CD8-positive, alpha-beta memory T cell (primary cell): ENCODE measurements at places on chromosomes 4 and X. TPM values are rescaled to one million over a fixed set of nuclear protein-coding genes. Genes with fewer than 3 reads are reported as not detected.

- no peak overlapping the region for H3K27ac ChIP-seq
- no peaks in the 10 kb centered on the region for H3K36me3 ChIP-seq
- no peak for DNase-seq
These were observed 240.1 kb upstream of the NOCT start for GRCh38 chr4:138775489-138775888.

SCML2 gene
- 3.3 TPM for total RNA-seq

DNA sequence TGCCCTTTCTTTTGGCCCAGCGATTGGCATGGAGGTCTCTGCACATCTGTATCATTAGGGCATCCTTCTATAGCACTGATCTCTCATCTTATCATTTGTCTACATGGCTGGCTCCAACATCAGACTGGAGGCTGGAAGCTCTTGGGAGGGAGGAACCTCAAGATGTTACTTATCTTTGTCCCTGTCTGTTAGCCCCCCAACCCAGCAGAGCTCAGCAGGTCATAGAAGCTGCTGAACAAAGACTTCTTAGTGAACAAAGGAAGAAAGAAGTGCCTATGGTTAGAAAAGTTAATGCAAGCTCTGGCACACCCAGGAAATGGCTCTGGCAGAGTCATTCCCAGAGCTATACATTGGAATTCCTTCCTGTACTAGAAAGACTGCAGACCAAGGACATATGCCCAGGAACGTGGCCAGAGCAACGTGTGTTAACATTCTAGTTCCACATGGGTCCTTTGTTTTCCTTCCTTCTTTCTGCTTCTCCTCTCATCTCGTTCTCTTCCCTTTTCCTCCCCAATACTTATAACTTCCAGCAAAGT, 74.0 kb downstream of the SEL1L3 start:
- H3K4me3 ChIP-seq = no peak overlapping the region
- no peak overlapping the region for H3K27ac ChIP-seq
- H3K27me3 ChIP-seq = no peaks in the 10 kb centered on the region
- DNase-seq = no peak
- no peaks in the 10 kb centered on the region for H3K4me1 ChIP-seq

DNA sequence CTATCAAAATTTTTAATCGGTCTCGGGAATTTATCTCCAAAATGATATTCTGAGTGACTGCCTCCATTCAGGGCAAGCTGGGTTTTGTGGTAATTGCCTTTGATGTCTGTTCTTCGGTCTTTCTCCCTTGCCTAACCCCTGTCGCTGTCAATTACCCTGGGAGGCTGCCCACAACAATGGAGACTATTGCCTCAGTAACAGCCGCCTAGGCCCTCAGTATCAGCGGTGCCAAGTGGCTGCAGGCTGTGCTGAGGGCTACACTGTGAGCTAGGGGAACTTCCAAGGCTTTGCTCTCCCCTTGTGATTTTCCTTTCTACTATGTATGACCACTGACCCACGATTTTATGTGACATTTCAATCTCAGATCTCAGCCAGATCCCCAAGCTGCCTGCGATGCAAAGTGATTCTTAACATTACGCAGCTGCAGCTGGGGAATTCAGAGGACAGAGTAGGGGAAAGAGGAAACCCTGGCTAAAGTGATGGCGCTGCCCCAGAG, 36.3 kb upstream of the REST start:
- H3K4me3 ChIP-seq = no peak overlapping the region
- DNase-seq = no peak
- H3K4me1 ChIP-seq = no peaks in the 10 kb centered on the region
- no peaks in the 10 kb centered on the region for H3K27me3 ChIP-seq
- no peak overlapping the region for H3K27ac ChIP-seq

- no peak for DNase-seq
- no peaks in the 10 kb centered on the region for H3K4me1 ChIP-seq
- no peak overlapping the region for H3K4me3 ChIP-seq
- H3K36me3 ChIP-seq = no peaks in the 10 kb centered on the region
- no peaks in the 10 kb centered on the region for H3K27me3 ChIP-seq
- no peak overlapping the region for H3K27ac ChIP-seq
These were observed 224.0 kb upstream of the BMP3 start for GRCh38 chr4:80806472-80806871.

DNA sequence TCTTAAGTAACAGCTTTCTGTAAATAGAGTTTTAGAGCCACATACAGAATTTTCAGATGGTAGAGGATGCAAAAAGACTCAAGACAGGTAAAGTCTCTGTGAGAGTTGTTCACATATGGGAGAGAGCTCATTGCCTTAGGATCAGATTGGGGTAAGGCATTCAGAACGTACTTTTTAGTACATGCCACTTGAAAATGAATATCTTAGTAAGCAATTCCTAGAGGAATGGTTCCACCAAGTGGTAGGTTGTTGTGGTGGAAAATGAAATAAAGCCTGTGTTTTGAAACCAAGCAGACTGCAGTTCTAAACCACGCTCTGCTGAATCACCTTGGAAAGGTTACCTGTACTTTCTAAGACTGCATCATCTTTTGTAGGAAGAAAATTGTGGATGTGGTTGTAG, 547.0 kb upstream of the LCORL start:
- H3K4me3 ChIP-seq = no peak overlapping the region
- no peaks in the 10 kb centered on the region for H3K36me3 ChIP-seq
- no peak overlapping the region for H3K27ac ChIP-seq
- H3K4me1 ChIP-seq = no peaks in the 10 kb centered on the region

REELD1 gene
- 0.46 TPM for total RNA-seq

DNA sequence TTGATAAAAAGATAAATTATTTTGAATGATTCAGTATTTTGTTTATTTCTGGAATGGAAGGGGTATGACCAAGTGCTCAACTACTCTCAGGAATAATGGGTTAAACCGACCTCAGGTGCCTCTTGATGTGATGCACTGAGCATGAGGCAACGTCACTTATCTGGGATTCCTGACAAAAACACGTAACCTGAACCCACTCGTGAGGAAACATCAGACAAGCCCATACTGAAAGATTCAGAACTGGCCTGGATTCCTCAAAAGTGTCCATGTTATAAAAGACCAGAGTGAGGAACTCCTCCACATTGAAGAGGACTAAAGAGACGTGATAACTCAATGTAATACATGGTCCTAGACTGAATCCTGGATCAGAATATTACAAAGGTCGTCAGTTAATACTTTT, 144.0 kb downstream of the FNIP2 start:
- DNase-seq = no peak
- no peaks in the 10 kb centered on the region for H3K36me3 ChIP-seq
- H3K4me1 ChIP-seq = no peaks in the 10 kb centered on the region
- no peak overlapping the region for H3K4me3 ChIP-seq
- H3K27ac ChIP-seq = no peak overlapping the region
- no peaks in the 10 kb centered on the region for H3K27me3 ChIP-seq

- no peak for DNase-seq
- no peak overlapping the region for H3K27ac ChIP-seq
- H3K36me3 ChIP-seq = no peaks in the 10 kb centered on the region
These were observed 195.9 kb downstream of the KDR start for GRCh38 chr4:54929459-54929858.

DNA sequence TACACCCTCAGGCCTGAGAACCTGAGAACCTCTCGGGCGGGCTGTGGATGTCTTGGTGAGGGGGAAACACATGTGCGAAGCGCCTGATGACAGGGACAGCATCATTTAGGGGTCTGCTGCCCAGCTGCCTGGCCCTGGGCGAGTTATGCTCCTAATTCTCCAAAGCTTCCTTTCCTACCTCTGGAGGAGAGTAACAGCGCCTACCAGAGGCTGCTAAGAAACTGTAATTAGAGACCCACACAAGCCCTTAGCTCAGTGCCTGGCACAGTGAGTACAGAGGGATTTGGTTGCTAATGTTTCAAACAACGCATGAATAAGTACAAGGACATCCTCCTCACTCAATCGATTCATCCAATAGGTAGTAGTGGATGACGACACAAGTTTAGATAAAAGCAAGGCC, 40.4 kb downstream of the BCOR start:
- H3K36me3 ChIP-seq = peaks cover 34% of the 10 kb centered on the region
- no peak overlapping the region for H3K27ac ChIP-seq
- H3K27me3 ChIP-seq = no peaks in the 10 kb centered on the region
- no peak overlapping the region for H3K4me3 ChIP-seq
- DNase-seq = no peak

DNA sequence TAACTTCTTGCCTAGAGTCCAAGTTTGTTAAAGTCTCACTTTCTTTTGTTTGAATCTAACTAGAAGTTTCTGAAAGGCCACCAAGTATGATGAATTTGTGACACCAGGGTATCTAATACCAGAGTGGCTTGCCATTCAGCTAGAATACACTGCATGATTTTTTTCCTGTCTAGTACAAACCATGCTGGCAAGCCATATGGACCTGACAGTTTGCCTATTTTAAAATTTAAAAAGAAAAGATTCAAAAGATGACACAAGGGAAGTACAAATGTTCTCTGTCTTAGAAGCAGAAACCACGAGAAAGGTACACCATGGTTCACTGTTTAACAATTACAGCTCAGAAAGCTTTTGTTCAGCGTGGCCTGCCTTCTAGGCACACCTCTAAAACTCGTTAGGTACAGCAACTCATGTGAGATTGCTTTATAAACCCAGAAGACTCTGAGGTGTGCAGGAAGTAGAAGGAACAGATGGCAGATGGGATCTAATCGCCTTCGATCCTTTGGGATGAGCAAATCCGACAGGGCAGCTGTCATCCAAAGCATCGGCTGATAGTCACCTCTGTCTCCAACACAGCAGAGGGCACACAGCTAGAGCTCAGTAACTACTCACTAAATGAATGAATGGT, 35.4 kb upstream of the CENPU start:
- peaks cover 7% of the 10 kb centered on the region for H3K36me3 ChIP-seq
- no peak for DNase-seq
- H3K4me3 ChIP-seq = no peak overlapping the region
- no peaks in the 10 kb centered on the region for H3K27me3 ChIP-seq
- no peaks in the 10 kb centered on the region for H3K4me1 ChIP-seq
- H3K27ac ChIP-seq = no peak overlapping the region

DNA sequence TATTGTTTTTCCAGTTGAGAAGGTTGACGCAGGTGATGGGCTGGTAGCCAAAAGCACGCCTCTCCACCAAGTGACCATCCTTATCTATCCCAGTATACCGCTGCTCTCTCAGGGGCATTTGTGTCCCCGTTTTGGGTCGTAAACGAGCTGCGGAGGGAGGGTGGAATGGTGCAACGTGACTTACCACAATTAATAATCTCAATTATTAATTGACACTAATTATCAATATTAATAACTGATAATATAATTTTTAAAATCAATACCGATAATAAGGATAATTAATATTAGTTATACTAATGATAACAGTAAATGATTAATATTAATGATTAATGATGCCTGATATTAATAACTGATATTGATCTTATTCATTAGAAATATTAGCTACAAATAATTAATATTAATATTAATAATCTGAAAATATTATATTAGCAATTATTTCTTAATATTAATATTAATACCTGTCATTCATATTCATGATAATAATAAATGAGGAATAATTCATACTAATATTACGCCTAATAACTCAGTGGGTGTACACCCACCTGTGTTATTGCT, 56.1 kb downstream of the OTOP1 start:
- no peaks in the 10 kb centered on the region for H3K4me1 ChIP-seq
- H3K4me3 ChIP-seq = no peak overlapping the region
- no peak overlapping the region for H3K27ac ChIP-seq
- no peaks in the 10 kb centered on the region for H3K36me3 ChIP-seq
- H3K27me3 ChIP-seq = no peaks in the 10 kb centered on the region

- no peak overlapping the region for H3K4me3 ChIP-seq
- no peaks in the 10 kb centered on the region for H3K27me3 ChIP-seq
- no peaks in the 10 kb centered on the region for H3K36me3 ChIP-seq
- H3K4me1 ChIP-seq = no peaks in the 10 kb centered on the region
These were observed 39.2 kb upstream of the UGT2B7 start for GRCh38 chr4:69056921-69057550.

DNA sequence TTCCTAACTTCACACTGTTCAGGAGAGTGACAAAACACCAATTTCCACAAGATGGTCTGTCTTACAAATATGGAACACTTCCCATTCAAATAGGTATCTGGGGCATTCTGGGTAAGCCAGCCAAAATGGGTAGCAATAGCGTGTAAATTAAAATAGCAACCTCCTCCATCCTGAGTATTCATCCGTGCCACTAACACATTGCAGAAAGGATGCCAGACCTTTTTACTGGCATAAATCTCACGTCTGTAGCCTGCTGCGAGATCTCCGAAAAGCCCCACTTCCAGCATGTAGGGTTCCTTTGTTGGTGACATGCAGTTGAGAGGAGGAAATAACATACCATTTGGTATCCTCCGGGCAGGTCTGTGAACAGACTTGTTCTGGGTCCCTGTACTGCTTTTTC, 52.7 kb upstream of the RAI2 start:
- H3K4me1 ChIP-seq = no peaks in the 10 kb centered on the region
- H3K36me3 ChIP-seq = no peaks in the 10 kb centered on the region
- no peaks in the 10 kb centered on the region for H3K27me3 ChIP-seq

ATP8A1 gene
- 23.3 TPM for total RNA-seq

- no peak overlapping the region for H3K4me3 ChIP-seq
- H3K36me3 ChIP-seq = no peaks in the 10 kb centered on the region
- H3K4me1 ChIP-seq = no peaks in the 10 kb centered on the region
- H3K27me3 ChIP-seq = no peaks in the 10 kb centered on the region
- DNase-seq = no peak
- H3K27ac ChIP-seq = no peak overlapping the region
These were observed 52.9 kb downstream of the PPP2R2C start for GRCh38 chr4:6419452-6420028.

DNA sequence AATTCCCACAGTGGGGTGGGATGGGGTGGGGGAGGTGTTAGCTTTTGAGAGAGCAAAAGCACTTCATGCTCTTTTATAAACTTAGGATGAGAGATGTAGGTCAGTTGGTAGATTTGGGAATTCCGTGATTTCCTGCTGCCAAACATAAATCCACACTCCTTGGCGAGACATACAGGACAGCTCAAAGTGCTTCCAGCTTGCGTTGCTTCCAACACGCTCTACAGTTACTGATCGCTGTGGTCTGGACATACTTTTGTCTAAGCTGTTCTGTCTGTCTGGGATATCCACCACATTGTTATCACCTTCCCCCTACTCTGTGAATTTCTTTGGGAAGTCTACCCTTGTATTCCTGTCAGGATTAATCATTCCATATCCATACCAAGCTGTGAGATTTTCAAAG, 117.5 kb downstream of the RAPGEF2 start:
- no peaks in the 10 kb centered on the region for H3K36me3 ChIP-seq
- H3K4me1 ChIP-seq = no peaks in the 10 kb centered on the region
- no peak overlapping the region for H3K4me3 ChIP-seq

TMEM131L gene
- 28.1 TPM for total RNA-seq

SULT1E1 gene
- not detected for total RNA-seq

DNA sequence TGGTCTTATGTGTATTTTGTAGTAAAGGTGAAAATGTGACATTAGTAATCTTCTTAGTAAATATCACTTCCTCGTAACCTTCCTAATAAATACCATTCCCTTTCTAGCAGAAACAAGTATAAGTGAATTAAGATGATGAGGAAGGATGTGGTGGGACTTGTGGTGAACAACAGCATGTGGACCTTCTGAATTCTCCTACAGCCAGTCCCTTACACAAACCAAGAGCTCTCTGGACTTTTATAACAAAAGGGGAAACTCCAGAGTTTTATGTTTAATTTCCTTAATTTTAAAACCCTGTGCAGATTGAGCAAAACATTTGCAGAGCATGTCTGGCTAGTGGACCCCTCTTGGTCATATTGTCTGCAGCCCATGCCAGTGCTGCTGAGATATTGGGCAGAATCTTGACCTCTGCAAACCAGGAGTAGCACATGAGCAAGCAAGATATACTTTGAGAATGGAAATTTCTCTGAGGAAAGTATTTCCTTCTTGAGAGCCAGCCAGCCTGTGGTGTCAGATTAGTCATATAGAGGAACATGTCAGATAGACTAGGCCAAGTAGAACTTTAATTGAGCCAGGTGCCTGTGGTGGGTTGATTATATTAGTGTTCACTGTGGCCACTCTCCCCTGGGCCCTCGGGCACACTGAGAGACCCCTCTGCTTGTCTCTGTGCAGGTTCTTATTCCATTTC, 328.2 kb downstream of the DKK2 start:
- H3K4me3 ChIP-seq = no peak overlapping the region
- H3K27me3 ChIP-seq = no peaks in the 10 kb centered on the region
- H3K4me1 ChIP-seq = no peaks in the 10 kb centered on the region
- no peaks in the 10 kb centered on the region for H3K36me3 ChIP-seq
- no peak for DNase-seq
